Type B pancreatic cell (in vitro differentiated cells): ENCODE measurements at places on chromosomes 2 and 18.

- no peak for DNase-seq
These were observed 261.7 kb upstream of the FIGN start for GRCh38 chr2:163997466-163997865.

GRCh38 chr18:51169731-51170130 is 27.8 kb downstream of the MEX3C start:
- DNase-seq, result no peak

DNA sequence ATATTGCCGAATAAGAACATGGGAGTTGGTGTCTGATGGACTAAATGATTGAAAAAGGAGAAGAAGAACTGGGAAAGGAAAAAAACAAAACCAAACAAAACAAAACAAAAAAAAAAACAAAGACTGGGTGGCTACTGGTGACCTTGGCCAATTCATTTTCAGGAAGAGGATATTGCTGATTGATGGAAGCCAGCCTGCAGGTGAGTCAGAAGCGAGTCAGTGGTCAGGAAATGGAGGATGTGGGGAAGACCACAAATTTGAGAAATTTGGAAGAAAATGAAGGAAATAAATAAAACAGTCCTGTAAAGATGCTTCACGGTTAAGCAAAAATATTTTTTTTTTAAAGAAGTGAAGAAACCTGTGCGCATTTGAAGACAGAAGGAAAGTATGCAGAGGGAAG is 296.9 kb downstream of the ZNF521 start:
- no peak for DNase-seq

DNA sequence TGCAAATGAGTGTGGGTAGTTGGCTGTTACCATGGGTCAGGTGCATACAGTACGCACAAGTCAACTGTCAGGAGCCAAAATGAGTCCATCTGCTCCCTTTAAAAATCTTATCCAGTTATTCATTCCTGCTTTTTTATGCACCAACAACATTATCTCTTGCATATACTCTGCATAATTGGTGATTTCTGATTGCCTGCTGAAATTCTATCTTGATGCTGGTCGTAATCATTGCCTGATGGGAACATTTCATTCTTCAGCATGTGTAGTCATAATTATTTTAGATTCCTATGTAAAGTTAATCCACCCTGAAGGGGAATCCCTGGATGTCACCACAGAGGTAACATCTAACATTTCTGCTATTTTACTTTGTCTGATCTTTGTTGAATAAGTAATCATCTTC is 102.2 kb upstream of the RND3 start:
- no peak for DNase-seq

DNA sequence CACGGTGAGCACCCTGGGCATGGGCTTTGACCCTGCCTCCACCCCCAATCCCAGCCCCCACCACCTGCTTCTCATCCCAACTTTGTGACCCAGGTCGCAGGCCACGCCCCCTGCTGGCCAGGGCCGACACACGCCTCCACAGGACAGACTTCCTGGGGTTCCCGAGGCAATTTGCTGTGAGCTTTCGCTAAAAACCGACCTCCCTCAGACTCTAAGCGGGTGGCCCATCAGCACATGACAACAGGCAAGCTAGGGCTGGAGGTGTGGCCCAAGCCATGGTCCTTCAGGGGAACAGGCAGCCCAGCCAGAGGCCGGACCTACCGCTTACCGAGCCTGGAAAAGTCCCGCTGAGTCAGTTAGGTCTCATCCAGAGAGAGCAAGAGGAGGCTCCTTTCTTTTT is 31.9 kb downstream of the C1QL2 start:
- DNase-seq, result no peak

- no peak for DNase-seq
These were observed 28.7 kb upstream of the CABLES1 start for GRCh38 chr18:23106575-23106974.

- DNase-seq, result no peak
These were observed 29.2 kb upstream of the TNP1 start for GRCh38 chr2:216888887-216889622.

GRCh38 chr2:64779117-64779690 is 125.5 kb upstream of the SERTAD2 start:
- no peak for DNase-seq

DNA sequence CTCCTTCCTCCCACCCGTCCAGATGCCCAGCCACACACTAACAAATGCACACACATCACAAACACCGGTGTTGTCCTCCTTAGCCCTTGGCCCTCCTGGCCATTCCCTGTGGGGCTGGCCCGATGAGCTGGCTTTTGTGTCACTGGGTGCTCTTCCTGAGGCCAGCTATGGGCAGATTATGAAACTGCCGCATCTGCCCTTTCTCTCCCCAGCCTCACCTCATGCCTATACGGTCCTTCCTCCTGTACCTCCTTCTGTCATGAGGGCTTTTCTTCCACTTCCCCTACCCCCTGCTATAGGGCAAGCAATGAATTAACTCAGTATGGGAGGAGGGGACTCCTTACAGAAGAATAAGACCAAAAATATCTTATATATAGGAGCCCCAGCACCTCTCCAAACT is 10.3 kb upstream of the INO80C start:
- no peak for DNase-seq

DNA sequence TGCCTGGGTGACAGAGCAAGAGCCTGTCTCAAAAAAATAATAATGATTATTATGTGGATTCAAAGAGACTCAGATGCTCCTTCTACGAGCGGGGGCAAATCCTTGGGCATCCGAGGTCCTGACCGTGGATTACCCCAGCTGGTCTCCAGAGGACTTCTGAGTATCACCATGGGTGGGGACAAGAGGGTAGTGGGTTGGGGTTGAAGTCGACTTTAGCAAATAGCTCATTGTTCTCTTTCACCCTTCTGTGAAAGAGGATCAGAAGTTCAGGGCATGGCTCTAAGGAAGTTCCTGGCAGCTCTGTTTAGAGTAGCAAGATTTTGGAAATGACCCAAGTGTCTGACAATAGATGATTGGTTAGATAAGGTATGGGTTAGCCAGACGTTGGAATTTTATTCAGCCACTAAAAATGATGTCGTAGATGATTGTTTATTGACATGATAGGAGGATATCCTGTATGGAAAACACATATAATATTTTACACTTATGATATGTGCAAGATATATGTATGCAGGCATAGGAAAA is 59.0 kb upstream of the SPRED2 start:
- DNase-seq, result no peak

- DNase-seq, result no peak
These were observed 75.0 kb downstream of the OSBPL1A start for GRCh38 chr18:24322584-24323136.

GRCh38 chr2:99436874-99437273 is 52.9 kb downstream of the REV1 start:
- no peak for DNase-seq

- DNase-seq, result no peak
These were observed 260.2 kb downstream of the NBAS start for GRCh38 chr2:15300624-15301573.

GRCh38 chr2:46780411-46780800 is 135.2 kb downstream of the MCFD2 start:
- DNase-seq, result no peak

DNA sequence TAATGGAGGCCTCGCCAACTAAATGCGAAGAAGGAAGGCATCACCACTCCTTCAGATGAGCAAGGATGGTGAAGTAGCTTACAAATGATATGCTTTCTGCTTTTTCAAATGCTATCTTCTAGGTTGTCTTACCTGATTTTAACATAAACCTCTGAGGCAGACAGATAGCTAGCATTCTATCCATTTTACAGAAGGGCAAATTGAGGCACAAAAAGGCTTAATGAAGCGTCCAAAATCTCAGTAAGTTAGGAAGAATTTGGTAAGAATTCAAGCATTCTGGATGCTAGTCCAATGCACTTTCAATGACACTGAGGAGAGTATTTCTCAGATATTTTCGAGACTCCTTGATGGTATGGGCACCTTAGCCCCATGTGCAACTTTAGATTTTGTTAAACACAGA is 81.8 kb downstream of the LRP2 start:
- DNase-seq, result no peak

DNA sequence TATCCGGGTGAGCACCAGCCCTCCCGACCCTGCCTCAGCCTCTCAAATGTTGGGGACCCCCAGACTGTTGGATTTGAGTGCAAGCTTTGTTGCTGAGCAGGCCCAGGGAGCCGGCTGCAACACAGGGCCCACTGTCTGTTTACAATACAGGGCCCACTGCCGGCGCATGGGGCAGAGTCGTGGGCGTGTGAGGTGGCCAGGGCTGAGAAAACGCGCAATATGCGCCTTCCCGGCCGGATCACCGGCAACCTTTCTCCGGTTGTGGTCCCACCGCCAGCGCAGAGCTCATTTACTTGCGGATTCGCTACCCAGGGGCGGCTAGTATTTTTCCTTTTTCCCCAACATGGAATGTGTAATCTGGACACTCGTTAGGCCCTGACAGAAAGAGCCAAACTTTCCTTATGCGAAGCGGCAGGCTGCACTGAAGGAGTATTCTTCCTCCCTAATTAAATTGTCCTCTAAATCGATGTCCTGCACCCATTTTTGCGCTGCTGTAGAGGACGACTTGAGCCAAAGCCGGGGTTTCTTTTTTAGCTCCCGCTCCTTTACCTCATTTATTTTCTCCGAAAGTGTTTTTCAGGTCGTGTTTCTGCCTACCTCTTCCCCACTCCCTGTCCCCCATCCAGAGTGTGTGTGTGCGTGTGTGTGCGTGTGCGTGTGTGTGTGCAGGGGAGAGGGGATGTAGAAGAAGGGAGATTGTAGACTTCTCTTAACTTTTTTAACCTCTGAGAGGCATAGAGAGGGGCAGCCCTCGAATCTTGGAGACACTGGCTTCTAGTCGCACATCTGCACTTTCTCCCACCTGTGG is 2.7 kb downstream of the OTX1 start:
- DNase-seq, result no peak

GRCh38 chr2:10538224-10538894 is 90.2 kb upstream of the ODC1 start:
- no peak for DNase-seq

GRCh38 chr2:141316606-141317005 is 814.2 kb downstream of the LRP1B start:
- DNase-seq, result no peak

GRCh38 chr2:98757904-98758421 is 27.0 kb upstream of the MGAT4A start:
- DNase-seq, result no peak

DNA sequence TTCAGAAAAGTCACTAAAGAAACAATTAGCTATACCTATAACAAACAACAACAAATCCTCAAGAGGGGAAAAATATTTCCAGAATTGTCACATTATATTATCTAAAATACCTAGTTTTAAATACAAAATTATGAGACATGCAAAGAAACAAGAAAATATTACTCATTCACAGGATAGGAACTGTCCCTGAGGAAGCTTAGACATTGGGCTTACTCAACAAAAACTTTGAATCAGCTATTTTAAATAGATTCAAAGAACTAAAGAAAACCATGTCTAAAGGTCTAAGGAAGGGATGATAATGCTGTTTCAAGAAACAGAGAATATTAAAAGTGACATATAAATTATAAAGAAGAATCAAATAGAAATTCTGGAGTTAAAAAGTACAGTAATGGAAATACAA is 131.9 kb upstream of the ZNF516 start:
- no peak for DNase-seq

GRCh38 chr2:190812506-190813294 is 67.9 kb upstream of the GLS start:
- no peak for DNase-seq

GRCh38 chr2:187943772-187944369 is 347.8 kb upstream of the GULP1 start:
- no peak for DNase-seq

GRCh38 chr2:98335271-98335670 is 11.0 kb upstream of the CNGA3 start:
- DNase-seq, result no peak

- no peak for DNase-seq
These were observed 740 bp downstream of the CHMP3 start for GRCh38 chr2:86562485-86562921.

DNA sequence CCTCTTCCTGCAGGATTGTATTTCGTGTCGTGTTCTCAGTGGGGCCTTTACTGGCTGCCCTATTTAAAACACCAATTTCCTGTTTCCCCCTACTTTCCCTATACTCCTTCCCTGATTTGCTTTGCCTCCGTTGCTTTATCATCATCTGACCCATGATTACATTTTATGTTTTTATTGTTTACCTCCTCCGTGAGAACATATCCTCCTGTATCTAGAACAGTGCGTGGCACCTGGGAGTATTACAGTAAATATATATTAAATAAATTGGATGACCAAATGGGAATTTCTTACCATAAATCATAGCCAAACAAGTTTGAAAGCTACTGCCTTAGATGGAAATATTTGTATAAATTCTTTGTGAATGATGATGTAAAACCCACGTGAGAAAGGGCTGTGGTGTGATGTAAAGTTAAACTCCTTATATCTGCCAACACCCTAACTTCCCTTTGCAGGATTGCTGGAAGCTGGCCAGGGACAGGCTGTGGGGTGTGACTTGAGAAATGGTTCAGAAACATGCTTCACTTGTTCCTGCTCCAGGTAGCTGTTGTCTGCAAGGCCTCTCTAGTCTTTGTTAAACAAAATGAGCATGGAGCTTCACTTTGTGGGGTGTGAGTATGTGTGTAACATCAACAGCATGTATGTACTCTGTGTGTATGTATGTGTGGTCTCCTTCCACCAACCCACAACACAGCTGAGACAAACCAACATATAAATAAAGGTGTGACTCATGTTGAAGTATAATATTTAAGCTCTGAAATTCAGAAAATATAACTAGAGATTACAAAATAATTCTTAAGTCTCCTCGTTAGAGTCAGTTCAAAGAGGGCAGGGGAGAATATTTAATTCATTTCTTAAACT is 40.3 kb downstream of the LHCGR start:
- no peak for DNase-seq

- DNase-seq, result no peak
These were observed 97.2 kb downstream of the AGPS start for GRCh38 chr2:177489719-177490301.

DNA sequence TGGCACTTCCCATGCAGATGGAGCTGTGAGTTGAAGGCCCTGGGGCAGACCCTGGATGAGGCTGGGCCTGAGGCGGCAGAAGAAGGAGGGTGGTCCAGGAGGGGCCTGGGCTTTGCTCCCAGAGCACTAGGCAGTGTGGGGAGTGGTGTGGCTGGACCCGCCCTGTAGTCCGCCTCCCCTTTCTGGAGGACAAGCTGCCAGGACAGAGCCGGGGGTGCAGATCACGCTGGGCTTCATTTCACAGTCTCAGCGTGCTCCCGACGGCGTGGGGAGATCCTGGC is 49.8 kb downstream of the PTGR3 start:
- DNase-seq, result no peak

DNA sequence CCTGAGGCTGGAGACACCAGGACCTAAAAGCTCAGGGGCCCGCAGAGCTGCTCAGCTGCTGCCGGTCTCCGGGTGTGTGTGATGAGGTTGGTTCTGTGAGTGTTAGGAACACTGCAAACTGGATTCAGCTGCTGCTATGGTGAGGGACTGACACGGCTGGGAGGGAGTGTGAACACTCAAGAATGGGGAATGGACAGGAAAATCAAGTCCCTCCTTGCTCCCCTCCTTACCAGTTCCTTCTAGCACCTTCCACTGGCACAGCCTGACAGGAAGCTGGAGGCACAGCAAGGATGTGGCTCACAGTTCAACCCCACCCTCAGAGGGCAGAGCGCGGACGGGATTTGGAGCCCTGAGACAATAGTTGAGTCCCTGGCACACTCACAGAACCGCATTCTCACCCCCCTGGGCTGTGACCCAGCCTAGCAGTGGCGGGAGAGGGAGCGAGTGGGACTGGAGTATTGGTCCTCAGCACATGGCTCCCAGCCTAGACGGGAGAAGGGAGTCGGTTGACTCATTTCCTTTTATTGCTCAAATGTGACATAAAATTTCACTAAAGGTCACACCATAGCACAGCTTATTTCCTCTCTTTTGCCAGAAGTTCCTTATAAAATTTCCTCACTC is 42.5 kb downstream of the LRRC30 start:
- no peak for DNase-seq
